ENCODE measurements at places on chromosomes 6 and 20.
A peak's percentile ranks its signal among the peaks of the same experiment; 100 is the strongest.

DNA sequence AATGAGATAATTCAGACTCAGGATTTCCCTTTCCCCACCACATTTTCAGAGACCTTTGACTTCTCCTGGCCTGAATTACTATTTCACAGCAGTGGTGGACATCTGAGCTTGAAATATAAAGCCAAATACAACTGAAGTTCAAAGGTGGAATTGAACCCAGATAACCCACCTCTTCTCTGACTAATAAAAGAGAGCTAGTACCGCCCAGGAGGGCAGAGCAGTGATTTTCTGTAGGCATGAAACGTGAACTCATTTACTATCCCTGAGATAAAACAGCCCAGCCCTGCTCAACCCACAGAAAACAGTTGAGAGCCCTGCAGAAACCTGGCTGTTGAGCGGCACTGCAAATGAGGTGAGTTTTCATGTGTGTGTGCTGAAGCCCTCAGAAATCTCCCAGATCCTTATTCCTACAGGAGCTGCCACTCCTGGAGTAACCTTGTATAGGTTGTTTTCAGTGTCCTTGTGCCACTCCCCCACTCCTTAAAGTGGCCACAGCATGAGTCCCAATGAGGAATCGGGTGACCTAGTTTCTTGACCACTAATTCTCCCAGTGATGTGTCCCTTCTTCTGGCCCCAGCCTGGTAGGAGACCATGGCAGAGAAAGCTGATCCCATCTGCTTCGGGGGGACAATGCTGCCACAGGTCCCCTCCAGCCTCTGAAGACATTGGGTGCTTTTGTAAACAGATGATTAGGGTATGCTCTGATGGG is 99.2 kb downstream of the NOL4L start:
- no peak for DNase-seq

DNA sequence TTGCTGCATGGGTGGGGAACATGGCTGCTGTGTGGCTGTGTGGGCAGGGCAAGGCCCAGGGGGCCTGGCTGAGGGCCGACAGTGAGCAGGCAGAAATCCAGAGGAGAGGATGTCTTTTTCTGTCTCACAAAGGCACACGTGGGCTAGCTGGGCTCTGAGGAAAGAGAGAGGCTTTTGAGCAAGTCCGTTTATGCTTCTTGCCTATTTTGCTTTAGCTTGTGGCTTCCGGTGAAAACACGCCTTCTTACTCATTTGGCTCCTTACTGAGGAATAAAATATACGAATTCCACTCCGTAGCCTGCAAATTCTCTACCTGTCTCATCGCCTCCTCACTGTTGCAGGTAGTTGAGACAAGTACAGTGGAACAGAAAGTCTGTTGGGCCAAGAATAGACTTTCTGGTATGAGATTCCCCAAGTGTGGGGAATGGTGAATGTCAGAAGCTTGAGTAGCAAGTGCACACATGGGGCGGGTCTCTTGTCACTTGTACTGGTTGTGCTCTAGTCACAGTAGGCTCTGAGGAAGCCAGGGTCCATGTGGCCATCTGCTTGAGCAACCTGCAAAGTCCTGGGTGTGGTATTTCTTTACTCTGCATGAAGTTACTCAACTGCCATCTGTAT is 28.4 kb downstream of the WRNIP1 start:
- DNase-seq, result peak; percentile 26

- DNase-seq, result no peak
These were observed 4.9 kb upstream of the GINS1 start for GRCh38 chr20:25402583-25402982.

GRCh38 chr6:168959696-168960095 is 293.9 kb downstream of the THBS2 start:
- DNase-seq, result no peak

- DNase-seq, result no peak
These were observed 92.0 kb upstream of the SRSF6 start for GRCh38 chr20:43365691-43366090.

GRCh38 chr6:125957845-125958244 is 1.3 kb downstream of the HINT3 start:
- peak; percentile 13 for DNase-seq

GRCh38 chr20:58713801-58714339 is 21.3 kb downstream of the NPEPL1 start:
- no peak for DNase-seq

DNA sequence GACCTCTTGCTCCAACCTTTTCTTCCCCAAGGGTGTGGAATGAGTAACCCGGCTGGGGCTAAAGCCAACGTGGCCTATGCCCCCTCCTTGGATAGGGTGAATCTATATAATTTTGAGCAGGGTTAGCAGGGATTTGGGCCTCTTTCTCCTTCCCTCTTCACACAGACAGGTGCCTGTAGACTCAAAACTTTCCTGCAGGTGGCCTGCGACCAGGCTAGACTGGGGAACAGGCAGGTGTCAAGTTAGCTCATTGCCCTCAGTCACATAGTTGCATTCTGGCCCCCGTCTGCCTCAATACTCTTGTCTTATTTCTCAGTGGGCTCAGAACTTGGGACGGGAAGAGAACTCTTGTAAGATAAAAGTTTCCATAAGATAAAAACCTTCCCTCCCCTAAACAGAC is 243.0 kb downstream of the ATXN1 start:
- DNase-seq, result no peak

DNA sequence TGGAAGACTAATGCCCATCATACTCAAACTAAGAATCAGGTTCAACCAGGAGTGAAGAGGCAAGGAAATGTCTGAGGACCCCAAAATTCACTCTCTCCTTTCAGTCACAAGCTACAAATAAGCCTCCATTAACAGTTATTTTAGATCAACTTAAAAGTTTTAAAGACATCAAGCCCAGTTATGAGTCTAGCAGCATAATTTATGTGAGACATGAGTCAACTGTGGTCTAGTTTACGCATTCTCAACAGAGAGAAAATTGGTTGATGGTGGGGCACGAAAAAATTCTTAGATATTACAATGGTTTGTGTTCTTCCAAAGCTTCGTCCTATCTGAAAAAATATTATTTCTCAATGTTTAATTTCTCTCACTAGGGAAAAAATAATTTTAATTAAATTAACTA is 204.9 kb upstream of the NT5E start:
- DNase-seq, result no peak

GRCh38 chr6:144543006-144543871 is 258.1 kb downstream of the UTRN start:
- no peak for DNase-seq

DNA sequence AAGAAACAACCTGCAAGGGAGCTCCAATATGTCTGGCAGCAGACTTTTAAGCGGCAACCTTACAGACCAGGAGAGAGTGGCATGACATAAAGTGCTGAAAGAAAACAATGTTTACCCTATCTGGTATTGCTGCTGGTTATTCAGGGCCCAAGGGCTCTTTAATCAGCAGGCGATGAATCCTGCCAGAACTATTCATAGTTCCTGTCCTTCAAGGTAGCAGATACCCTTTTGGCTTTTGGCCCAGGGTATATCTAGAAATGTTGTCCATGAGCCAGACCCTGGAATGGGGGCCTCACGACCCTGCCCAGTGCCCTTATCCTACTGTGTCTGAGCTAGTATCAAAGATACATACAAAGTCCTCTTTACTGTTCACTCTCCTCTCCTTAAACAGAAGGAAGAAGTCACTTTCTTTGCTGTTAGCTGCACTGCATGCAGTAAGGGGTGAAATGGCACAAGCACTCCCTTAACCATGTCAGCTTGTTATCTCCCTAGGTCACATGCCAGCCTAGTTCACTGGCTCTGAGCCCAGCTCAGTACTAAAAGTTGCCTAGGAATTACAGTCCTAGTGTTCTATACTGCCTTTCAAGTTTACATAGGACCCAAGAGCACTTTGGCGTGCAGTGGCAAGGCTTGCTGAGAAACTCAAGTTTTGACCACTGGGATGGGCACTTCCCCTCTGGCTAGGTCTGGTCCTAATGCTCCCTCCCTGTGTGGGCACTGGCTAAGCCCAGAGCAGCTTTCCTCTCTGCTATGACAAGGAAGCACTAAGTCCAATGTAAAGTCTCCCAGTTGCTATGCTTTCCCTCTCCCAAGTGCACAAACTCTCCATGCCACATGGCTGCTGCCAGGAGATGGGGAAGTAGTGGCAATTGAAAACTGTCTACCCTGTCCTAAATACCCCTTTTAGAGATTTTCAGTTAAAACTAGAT is 122.0 kb downstream of the HTR1B start:
- no peak for DNase-seq

- DNase-seq, result no peak
These were observed 5.5 kb downstream of the GRIK2 start for GRCh38 chr6:101398716-101399615.

DNA sequence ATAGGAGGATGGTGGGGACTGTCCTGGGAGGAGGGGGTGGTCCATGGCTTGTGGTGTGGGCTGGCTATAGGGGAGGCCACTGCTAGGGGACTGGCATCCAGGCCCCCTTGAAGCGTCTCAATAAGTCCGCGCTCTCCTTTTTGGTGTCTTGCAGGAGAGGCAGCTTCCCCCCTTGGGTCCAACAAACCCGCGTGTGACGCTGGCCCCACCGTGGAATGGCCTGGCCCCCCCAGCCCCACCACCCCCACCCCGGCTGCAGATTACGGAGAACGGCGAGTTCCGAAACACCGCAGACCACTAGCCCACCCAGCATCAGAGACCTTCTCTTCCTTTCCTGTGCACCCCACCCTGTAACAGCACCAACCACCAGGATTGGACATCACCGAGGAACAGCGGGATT is 2.8 kb upstream of the ZBTB9 start:
- no peak for DNase-seq

- DNase-seq, result no peak
These were observed 165.9 kb upstream of the PREP start for GRCh38 chr6:105568751-105569150.

DNA sequence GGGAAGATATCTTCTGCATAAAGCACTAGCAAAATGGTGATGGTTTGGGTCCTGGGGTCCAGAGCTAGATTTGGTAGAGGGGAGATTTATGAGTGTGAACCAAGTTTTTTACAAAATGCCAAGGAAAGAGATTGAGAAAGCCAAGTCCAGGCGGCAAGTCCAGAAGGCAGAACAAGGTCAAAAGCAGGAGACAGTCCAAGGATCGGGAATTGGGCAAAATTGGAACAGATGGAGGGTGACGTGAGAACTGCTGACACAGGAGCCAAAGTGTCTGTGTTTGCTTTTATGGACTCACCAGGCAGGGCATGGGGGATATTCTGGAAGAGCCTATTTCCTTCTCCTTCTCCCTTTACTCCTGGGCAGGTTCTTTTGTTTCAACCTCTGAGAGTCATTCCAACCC is 4.1 kb downstream of the NHLRC1 start:
- no peak for DNase-seq

GRCh38 chr6:138162111-138162954 is 594 bp downstream of the ARFGEF3 start:
- no peak for DNase-seq

DNA sequence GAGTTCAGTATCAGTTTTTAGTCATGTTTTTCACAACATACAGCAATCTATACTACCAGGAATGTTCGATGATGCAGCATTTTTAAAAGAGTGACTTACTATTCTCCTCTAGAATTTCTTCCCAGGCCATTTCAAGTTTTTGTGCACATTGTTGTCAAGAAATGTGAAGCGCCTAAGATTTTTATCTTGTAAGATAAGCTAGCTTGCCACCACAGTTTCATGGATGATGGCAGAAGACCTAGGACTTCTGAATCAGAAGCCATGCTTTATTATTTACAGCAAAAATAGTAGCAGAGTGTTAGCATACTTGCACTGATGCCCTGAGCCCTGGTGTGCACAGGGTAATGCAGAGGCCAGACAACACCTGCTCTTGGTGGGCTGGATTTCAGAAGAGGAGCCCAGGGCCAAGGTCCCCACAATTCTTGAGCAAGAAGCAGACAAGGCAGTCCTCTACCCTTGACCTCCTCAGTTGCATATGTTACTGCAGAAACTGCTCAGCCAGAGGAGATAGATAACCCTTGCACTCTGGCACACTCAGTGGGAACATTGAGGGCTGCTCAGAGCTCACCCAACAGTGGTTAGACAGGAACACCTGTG is 99.2 kb downstream of the QKI start:
- DNase-seq, result no peak

- DNase-seq, result no peak
These were observed 47.4 kb upstream of the DDR1 start for GRCh38 chr6:30836957-30837356.

- no peak for DNase-seq
These were observed 109.6 kb upstream of the RPS6KA2 start for GRCh38 chr6:166736634-166737033.

DNA sequence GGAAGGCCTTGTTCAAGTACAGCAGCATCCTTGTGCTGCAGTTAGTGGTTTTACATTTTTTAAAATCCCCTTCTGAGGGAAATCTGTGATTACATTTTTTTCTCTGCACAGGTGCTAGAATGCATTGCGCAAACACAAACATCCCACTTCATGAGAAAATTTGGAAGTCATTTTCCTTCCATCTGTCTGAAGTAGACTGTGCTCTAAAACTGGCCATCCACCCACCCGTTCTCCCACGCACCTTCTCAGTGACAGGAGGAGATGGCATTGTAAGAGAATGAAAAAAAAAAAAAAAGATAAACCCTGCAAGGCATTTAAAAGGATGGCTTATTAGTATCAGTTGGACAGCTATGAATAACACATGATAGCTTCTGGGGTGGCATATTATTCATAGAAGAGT is 65.0 kb downstream of the SOBP start:
- DNase-seq, result no peak

DNA sequence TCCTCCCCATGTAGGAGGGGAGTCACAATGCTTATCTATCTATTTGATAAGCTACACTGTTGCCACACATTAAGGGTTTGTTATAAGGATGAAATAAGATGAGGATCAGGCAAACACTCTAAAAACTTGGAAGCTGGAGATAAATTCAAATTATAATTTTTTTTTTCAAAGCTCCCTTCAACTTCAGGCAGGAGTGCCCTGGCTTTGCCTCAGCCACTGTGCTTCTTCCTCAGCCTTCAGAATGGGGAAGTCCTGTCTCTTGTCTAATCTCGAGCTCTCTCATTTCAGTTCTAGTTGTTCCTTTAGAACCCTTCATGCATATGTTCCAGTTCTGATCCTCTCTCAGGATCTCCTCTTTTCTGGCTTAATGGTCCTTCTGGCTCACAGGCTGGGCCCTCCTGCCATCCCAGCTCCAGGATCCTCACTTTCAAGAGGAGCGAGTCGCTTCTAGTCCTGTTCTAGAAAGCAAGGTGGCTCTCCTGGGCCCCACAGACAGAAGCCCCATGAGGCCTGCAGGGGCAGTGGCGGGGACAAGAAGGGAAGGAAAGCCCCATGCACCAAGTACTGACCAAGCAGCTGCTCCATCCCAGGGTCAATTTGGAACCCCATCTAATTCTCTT is 164.3 kb downstream of the VEGFA start:
- no peak for DNase-seq

- no peak for DNase-seq
These were observed 167.4 kb upstream of the LRFN2 start for GRCh38 chr6:40754461-40755045.

Measured in CD4-positive, alpha-beta T cell treated with Interleukin-21 for 1 hour (primary cell).